ENCODE measurements at places on chromosomes 4 and X. TPM values are rescaled to one million over a fixed set of nuclear protein-coding genes. Genes with fewer than 3 reads are reported as not detected.

TENM3 gene
- not detected for total RNA-seq

SOWAHB gene
- not detected for total RNA-seq

POF1B gene
- not detected for total RNA-seq

- DNase-seq = no peak
These were observed 106.1 kb downstream of the WWC2 start for GRCh38 chr4:183205193-183205592.

DNA sequence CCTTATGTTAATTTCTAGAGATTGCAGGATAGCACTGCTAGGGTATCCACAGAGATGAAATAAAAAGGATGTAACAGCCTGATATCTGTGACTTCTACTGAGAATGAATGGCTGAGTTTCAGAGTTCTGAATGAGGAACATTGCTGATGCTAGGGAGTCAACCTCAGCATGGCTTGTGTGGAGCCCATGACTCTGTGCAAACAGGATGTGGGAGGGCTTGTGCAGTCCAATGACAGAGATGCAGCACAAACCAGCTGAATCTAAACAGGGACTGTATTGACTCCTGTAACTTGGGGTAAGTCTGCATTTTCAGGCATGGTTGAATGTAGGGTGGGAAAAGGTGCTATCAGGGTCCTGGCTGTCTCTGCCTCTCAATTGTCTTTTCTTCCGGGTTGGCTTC is 5.3 kb upstream of the RASL11B start:
- no peak for DNase-seq

- DNase-seq = no peak
These were observed 3.0 kb upstream of the BCOR start for GRCh38 chrX:40100537-40101429.

- no peak for DNase-seq
These were observed 25.1 kb downstream of the PRSS12 start for GRCh38 chr4:118327554-118328241.

Measured in activated naive CD4-positive, alpha-beta T cell treated with anti-CD3 and anti-CD28 coated beads, Interleukin-2, amount 50 U/mL, for 72 hours (primary cell).